MG63 (cell line): ENCODE measurements at places on chromosomes 7 and 10. TPM values are rescaled to one million over a fixed set of nuclear protein-coding genes. Genes with fewer than 3 reads are reported as not detected.

- no peak for DNase-seq
These were observed 128.6 kb upstream of the ANKRD1 start for GRCh38 chr10:91049296-91049987.

DNA sequence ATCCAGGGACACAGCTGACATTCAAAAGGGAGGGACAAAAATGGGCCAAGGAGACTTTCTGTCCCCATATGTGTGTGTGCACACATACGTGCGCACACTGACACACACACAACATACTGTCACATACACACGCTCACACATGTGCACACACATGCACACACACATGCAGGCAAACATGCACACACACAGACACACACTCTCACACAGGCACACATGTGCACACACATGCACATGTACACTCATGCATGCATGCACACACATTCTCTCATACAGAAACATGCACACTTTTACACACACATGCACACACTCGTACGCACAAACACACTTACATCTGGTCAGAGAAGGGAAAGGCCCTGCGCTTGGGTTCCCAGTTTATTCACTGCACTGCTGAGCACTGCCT, 155.1 kb upstream of the MKI67 start:
- no peak for DNase-seq

- DNase-seq: no peak
These were observed 17.9 kb upstream of the FFAR4 start for GRCh38 chr10:93548376-93549071.

- no peak for DNase-seq
These were observed 50.0 kb downstream of the LYZL2 start for GRCh38 chr10:30579574-30579973.

The LUC7L2 gene
- 37.8 and 53.0 TPM in 2 replicates for total RNA-seq

The FAM24A gene
- total RNA-seq: not detected in 2 replicates
